Astrocyte (in vitro differentiated cells and primary cell): ENCODE measurements at places on chromosomes 12 and 14.
A peak's percentile ranks its signal among the peaks of the same experiment; 100 is the strongest.

- DNase-seq = peak; percentile 99
Measured at GRCh38 chr14:89416002-89416995, 734 bp downstream of the FOXN3 start.

DNA sequence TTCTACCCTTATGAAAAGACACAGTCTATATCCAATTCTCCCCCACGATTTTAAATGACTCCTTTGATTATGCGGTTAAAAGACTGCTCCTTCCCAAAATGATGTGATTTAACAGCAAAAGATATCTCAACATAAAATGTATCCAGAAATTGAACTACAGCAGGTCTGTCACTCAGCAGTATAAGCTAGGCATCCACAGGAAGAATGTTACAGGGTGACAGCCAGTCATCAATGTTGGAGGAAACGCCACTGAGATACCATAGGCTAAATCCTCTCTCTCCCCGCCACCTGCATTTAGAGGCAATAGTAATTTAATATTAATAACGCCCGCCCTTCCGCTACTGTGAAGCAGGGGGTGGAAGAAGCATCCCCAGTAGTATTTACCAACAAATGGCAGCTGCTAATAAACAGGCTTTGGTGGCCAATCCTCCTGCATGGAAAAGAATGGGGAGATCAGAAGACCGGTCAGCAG, 613 bp downstream of the RECQL start:
- DNase-seq = no peak

GRCh38 chr12:49821373-49822287, 6.6 kb downstream of the NCKAP5L start:
- DNase-seq = no peak

GRCh38 chr14:103206023-103206481, 82.8 kb downstream of the TNFAIP2 start:
- peak; percentile 6 for DNase-seq

- DNase-seq = peak; percentile 74
Measured at GRCh38 chr12:31206038-31206670, 119.8 kb downstream of the SINHCAF start.

DNA sequence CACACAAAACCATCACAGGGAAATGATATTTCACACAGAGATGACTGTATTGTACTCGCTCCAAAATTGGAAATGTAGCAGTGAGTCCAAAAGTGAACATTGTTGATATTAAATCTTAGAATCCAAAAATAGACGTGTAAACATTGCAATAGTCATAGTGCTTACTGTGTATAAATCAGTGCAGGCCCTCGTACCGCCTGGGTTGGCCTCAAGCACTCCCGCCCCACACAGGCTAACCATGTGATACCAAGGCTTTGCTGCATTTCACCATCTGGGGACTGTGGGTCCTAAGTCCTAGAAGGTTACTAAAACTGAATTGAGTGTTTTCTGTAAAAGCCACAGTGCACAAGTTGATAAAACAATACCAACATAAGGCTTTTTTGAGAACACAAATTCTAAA, 107.3 kb downstream of the PPP2R5E start:
- peak; percentile 47 for DNase-seq

DNA sequence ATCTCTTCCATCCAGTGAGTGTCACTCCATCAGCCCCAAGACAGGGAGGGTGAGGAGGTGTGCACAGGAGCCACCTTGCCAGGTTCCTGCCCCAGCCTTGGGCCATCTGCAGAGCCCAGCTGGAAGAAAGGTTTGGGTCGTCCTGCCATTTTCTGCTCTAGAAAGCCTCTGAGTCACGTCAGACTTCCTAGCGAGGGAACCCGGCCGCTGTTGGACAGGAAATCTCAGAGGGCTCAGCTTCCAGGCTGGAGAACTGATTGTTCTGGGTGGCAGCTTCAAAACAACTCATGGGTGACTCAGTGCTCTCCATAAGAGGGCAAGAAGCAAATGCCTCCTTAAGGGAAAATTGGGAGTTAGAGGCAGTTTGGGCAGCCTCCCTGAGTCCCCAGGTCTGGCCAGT, 16.6 kb downstream of the HIP1R start:
- DNase-seq = peak; percentile 78

DNA sequence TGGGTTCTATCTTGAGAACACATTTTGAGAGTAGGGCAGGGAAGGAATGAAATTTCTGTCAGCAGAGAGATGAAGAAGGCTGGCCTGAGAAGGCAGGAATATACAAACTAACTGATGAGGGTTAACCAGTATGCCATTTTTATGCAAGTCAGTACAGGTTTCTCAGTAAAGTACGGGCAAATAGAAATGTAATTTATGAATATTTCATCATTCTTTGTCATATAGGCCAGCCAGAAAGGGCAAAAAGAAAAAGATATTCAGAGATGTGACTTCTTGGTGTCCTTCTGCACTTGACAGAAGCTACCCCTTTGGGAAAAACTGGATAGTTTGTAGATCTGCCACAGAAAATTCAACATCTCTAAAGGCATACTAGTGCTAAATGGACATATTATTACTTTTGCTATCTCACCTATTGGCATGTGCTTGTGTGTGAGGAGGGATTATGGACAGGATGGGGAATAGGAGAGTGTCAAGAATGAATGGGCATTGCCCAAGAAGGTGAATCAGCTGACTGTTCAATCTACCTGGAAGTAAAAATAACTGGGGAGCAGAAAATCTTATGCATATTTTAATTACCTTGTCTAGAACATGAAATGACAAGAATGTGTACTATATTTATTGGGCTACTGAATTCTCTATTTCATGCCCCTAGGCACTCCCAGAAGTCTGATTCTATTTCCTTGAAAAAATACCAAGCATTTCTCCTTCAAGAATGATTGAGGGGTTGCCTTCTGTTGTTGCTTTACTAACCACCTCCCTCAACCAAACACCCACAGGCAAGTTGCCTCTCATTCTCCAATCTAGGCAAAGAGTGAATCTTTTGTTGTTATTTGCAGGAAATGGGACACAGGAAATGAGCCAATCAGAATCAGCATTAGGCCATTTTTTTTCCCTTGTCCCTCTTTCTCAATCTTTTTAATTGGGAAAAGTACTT, 175.1 kb upstream of the SLC38A2 start:
- no peak for DNase-seq

GRCh38 chr12:70031046-70031445, 206.0 kb downstream of the MYRFL start:
- no peak for DNase-seq

DNA sequence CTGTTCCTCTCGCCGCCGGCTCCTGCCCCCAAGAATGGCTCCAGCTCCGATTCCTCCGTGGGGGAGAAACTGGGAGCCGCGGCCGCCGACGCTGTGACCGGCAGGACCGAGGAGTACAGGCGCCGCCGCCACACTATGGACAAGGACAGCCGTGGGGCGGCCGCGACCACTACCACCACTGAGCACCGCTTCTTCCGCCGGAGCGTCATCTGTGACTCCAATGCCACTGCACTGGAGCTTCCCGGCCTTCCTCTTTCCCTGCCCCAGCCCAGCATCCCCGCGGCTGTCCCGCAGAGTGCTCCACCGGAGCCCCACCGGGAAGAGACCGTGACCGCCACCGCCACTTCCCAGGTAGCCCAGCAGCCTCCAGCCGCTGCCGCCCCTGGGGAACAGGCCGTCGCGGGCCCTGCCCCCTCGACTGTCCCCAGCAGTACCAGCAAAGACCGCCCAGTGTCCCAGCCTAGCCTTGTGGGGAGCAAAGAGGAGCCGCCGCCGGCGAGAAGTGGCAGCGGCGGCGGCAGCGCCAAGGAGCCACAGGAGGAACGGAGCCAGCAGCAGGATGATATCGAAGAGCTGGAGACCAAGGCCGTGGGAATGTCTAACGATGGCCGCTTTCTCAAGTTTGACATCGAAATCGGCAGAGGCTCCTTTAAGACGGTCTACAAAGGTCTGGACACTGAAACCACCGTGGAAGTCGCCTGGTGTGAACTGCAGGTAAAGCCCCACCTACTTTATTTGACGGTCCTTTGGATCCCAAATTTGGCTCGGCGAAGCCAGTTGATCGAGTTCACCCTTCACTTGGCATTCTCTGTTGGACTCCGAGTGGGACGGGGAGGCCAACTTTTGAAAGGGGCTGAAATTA, 1.5 kb downstream of the WNK1 start:
- no peak for DNase-seq

DNA sequence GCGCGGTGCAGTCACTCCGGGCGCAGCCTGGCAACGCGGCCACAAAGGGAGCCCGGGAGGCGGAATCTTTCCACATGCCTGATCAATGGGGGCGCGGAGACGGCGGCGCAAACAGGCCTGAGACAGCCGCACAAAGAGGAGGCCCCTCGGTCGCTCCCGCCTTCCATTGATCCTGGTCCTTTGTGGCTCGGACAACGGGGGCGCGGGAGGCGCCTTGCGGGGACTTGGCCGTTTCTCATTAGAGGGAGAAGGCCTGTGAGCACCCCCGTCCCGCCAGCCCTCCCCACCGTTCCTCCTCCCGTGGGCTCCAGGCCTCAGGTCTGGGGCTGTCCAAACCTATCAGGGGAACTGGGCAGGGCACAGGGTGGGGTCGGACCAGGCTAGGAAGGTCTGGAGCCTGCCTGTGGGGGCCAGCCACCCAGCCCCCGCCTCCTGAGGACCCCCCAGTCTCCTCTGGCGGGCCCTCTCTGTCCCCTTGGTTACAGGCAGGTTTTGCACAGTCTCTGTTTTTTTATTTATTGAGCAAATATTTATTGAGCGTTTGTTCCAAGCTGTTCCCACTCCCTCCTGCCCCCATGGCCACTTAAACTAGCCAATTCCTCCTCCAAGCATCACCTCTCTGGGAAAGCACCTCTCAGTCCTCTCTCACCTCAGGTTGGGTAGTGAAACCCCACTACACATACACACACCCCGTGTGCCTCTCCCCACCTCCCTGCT, 29.0 kb upstream of the MSI1 start:
- peak; percentile 21 for DNase-seq

DNA sequence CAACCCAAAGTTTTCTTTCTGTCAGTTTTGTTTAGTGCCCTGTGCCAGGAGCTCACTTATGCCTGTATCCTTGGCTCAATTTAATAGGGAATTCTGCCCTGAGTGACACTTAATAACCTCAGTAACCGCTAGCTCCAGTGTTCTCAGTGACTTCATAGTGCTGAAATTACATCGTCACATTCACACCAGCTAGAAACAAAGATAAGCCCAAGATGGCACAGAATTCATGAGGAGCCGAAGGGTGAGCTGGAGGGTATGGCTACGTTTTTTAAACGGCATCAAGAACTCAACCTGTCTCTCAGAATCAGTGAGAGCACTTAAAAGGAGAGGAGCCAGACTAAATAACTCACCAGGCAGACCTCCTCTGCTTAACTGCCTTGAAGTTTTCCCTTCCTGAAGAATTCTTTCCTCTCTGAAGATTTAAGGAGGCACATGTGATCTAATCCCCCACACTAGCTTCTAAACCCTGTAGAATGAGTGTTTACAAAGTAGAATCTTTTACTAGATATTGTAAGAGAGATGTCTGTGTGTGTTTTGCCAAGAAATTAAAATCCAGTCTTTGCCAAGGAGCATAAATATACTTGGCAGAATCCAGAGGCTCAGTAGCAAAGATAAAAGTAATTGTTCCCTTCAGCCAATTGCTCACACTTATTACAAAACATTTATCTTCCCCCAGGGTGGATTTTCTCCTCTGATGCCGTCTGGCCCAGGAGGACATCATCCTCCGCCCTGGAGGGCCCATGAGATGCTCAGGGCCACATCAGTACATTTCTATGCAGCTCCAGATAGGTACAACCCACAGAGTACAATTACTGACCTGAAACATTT, 37.3 kb downstream of the PTGER2 start:
- peak; percentile 71 for DNase-seq

- DNase-seq = peak; percentile 62
Measured at GRCh38 chr12:55955800-55956508, 9.9 kb downstream of the PMEL start.

- no peak for DNase-seq
Measured at GRCh38 chr14:21097636-21098075, 799 bp downstream of the ZNF219 start.

GRCh38 chr12:95674163-95674562, 116.4 kb downstream of the NTN4 start:
- no peak for DNase-seq
